Stimulated activated CD8-positive, alpha-beta memory T cell treated with anti-CD3 and anti-CD28 coated beads, Interleukin-12 subunit alpha, Interleukin-12 subunit beta, amount 100 ng/mL, for 4 hours (primary cell): ENCODE measurements at places on chromosomes 12 and 14.

- no peak for DNase-seq
Observed at GRCh38 chr12:102052192-102053061, 9.4 kb downstream of the WASHC3 start.

DNA sequence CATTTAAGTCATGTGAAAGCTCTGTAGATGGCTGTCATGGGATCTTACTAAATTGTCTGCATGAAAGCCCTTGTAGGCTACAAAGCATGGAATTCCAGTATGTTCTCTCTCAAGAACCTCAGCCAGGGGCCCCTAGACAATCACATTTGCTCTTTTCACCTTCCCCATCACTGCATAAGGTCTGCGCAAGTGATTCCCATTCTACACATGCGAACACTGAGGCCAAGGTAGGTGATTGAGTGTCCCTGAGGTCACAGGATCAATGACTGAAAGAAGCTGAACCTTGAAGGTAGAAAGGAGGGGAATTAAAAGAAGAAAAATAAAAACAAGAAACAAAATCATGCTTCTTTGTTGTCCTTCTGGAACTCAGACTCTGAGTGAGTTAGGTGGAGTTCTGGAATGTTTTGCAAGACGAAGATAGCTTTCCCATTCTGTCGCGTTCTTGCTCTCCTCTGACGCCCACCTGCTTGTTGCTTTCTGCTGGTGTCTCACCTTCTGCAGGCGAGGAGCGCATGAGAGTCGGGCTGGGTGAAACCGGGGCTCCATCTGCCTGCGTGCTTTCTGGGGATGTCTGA lies 79.9 kb downstream of the SPRING1 start:
- DNase-seq: no peak

DNA sequence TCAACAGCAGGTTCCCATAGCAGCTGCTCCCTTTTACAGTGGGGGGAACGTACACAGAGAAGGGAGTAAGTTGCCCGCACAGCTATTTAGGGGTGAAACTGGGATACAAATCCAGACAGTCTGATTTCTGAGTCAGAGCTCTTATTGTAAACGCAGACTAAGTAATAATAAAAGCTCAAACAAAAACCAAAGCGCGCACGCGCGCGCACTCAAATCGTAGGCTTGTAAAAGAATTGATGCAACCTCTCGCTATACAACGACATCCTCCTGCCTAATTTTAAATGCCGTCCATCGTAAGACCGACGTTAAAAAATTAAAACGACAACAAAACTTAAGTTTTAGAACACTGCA lies 747 bp upstream of the DACT1 start:
- DNase-seq: no peak

DNA sequence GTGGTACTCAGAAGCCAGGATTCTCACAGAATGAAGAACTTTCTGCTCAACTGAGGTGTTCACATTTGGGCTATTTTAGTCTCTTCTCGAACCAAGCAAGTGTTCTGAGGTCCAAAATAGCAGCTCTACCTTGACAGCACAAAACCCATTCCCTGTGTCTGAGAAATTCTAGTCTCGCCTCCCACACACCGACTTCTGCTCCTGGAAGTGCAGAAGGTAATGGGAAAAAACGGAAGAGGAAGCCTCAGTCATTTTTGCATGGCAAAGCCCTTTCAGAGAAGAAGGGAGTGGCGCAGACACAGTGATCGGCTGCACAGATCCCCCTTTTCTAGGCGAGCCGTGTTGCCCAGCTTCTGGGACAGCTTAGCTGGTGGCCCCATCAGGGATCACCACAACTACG lies 31.2 kb upstream of the VPS33A start:
- no peak for DNase-seq

GRCh38 chr14:65103150-65103760 lies 938 bp upstream of the MAX start:
- DNase-seq: no peak

- DNase-seq: no peak
Observed at GRCh38 chr12:110183386-110183785, 59.2 kb downstream of the IFT81 start.

GRCh38 chr12:44459569-44459968 lies 416.5 kb downstream of the NELL2 start:
- no peak for DNase-seq

DNA sequence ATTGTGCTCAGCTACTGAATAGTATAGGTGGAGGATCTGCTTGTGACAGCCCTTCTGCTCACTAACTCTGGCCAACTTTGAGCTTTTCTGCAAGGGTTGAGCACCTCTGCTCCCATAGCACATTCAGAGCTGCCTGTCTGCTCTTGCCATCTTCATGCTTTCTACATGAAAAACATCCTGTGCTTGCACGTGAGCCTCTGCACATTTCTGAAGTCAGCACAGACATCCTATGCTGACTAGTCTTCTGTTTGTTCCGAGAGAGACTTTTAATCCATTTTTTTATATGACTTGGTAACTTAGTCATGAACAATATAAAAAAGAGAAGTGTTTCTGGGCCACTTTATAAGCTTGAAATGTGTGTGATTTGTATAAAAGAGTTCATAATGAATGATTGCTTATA lies 969.3 kb downstream of the TMTC2 start:
- no peak for DNase-seq

DNA sequence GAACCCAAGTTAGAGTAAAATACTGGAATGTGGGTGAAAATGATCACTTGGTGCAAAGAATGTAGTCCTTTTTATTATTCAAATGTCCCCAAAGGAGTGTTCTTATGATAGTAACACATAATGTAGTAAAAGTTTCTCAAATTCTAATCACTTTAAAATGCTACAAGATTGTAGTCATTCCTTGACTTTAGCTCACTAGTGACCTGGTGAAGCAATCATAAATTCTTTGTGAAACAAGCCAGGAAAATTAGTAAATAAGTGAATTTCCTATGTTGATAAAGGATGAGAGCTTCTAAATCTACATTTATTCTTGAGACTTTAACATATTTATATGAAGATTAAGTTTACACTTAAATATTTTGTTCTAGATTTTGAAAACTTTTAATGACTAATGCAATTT lies 30.7 kb upstream of the SLC17A8 start:
- no peak for DNase-seq

DNA sequence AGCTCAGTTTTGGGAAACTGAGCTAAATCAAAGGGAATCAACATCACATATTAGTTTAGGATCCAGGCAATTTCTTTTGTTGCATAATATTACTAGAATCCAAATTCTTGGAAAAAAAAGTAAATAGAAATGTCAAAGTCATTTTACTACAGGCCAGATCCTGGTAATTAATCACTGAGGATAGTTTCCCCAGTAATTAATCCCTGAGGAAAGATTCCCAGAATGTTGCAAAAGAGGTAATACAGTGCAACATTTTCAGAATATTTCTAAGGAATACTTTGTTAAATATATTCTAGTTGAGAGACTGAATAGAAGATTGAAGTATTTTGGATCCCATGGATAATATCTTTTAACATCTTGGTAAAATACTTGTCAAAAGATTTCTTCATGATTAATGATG lies 207.0 kb upstream of the GARIN2 start:
- DNase-seq: no peak

DNA sequence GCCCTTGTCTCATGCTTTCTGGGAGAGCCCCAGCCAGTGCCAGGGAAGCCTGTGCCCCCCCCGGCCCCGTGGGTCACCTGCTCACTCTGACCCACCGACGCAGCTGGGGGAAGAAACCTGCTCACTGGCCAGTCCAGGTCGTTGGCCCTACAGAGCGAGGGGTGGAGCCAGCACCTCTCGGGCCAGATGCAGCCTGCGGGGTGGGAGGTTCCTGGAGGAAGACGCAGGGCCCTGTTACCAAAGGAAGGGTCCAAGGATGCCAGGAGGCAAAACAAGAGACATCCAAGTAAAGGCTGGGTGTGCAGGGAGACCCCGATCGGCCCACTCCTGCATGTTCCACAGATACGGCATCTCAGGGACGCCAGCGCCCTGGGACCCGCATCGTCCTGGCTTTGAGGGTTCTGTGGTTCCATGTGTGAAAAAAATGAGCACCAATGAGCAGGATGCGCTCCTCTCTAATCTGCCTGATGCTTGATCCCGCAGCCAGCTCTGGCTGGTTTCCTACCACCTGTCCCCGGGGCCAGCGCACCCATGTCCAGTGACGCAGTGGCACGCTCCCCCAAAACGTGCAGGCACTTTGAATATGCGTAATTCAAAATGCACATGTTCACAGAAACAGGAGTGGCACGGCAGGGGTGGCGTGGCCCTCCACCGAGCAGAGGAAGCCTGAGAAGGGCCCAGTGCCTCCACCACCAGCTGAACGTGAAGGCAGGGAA lies 66.0 kb upstream of the GALNT9 start:
- no peak for DNase-seq

DNA sequence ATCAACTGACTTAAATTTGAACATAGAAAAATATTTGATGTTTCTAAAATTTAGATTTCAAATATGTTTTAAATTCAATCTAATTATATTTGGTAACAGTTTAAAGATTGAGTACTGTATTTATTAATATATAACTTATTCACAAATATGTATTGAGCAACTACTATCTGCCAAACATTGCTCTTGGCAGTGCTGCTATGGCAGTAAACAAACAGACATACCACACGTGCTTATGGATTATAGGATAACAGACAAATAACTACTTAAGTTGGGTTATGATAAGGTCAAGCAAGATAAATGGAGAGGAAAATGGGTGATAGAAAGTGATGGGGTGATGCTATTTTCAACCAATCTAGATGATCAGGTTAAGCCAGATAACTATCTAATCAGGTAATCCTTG lies 538.1 kb downstream of the C12orf50 start:
- no peak for DNase-seq

DNA sequence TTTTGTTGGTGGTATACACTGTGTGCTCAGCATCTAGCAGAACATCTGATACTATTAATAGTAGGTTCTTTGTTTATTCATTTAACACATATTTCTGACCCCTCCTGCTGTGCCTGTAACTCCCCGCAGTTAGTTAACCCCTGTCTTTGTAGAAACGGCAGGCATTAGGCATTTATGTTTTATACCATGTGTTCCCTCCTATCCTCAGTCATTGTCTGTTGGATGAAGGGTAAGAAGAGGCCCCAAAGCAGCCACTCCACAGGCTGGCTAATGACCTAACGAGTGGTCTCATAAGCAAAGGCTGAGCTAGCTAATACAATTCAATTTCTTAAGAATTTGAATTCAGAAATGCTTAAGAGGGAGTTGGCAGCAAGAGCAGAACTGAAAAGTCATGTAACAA lies 170.8 kb downstream of the TMX1 start:
- DNase-seq: no peak

DNA sequence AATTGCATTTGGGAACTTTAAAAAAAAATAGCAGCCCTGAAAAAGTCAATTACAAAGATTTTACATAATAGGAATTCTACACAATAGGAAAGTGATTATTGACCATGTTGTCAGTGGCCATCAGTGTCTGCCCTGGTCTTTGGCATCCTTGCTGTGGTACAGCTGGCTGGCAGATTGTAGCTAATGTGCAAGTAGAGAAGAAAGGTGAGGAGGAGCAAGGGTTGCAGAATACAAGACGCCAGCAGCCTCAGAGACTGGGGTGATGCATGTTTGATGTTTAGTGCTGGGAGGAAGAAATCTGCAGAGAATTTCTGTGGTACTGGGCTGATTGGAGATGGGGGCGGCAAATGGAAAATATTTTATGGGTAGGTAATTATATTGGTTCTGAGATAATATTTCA lies 322.9 kb downstream of the TMEM117 start:
- no peak for DNase-seq

DNA sequence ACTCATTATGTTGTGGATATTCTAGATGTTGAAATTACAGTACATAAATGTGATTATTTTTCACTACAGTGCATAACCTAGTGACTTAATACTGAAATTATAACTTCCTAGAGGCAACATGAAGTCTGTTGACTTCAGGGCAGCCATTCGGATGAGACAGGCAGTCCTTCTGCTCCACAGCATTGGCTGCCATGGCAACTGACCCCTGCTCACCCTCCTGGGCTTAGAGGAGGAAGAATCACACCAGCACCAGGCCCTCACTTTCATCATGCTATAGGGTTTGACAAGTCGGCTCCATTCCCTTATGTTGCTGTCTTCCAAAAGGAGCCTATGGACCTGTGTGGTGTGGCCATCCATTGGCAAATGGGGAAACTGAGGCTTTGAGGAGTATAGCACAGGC lies 233.5 kb upstream of the TMEM132C start:
- DNase-seq: no peak

- DNase-seq: no peak
Observed at GRCh38 chr14:52044791-52045522, 23.9 kb downstream of the NID2 start.

GRCh38 chr12:47079468-47079980 lies at the start of the genes AMIGO2 and PCED1B:
Gene AMIGO2, minus strand, starts transcription at chr12:47079959. Its CDS starts 957 bp downstream, at chr12:47079002.
Gene PCED1B, plus strand, starts transcription at chr12:47079621. Its CDS starts 155,443 bp downstream, at chr12:47235064.
- DNase-seq: peak; percentile 37

- no peak for DNase-seq
Observed at GRCh38 chr12:23560611-23561010, 388.9 kb downstream of the SOX5 start.

GRCh38 chr12:65055859-65056258 lies 65.2 kb downstream of the WIF1 start:
- DNase-seq: no peak

GRCh38 chr12:31594681-31595080 lies 3.7 kb upstream of the DENND5B start:
- no peak for DNase-seq

GRCh38 chr12:27969624-27970400 lies 2.7 kb downstream of the PTHLH start:
- peak; percentile 3 for DNase-seq

DNA sequence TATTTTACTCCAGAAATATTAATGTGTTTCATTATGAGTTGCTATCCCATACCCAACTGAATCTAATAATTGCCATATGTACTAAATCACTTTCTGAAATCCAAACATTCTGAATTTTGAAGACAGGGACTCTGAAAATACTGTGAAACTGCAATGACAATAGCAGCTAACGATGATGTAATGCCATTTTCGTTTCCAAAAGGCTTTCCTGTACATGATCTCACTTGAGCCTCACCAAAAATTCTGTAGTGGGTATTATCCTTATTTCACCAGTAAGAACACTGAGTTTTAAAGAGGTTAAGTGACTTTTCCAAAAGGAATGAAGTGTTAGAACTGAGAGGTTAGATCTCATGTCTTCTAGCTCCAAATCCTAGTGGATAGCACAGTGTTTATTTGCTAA lies 133.3 kb downstream of the FLRT2 start:
- no peak for DNase-seq

DNA sequence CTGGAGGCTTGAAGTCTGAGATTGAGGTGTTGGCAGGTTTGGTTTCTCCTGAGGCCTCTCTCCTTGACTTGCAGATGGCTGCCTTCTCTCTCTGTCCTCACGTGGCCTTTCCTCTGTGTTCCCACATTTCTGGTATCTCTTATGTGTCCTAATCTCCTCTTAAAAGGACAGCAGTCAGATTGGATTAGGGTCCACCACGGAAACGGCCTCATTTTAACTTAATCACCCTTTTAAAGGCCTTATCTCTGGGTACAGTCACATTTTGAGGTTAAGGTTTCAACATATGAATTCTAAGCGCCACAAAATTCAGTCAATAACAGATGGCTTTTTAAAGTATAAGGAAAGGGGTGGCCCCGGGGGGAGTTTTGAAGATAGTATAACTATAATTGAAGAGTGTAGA lies 33.5 kb downstream of the UNC79 start:
- DNase-seq: no peak

DNA sequence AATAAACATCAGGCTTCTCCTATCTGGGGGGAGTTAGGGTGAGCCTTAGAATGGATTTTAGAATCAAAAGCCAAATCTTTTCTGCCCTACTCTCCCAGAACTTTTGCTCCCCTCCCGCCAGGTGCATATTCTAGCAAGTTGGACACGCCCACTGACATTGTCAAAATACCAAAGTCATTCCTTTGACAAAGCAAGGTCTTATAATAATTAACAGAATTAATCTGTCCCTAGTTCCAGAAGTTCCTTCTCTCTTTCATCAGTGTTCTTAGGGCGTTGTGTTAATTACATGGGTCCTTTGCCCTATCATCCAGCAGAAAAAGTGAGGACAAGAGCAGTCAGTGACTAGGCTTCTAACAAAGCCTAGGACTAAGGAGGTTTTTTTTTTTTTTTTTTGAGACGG lies 2.4 kb downstream of the PRR13 start:
- DNase-seq: no peak
